ENCODE measurements at places on chromosomes 11 and 22.

DNA sequence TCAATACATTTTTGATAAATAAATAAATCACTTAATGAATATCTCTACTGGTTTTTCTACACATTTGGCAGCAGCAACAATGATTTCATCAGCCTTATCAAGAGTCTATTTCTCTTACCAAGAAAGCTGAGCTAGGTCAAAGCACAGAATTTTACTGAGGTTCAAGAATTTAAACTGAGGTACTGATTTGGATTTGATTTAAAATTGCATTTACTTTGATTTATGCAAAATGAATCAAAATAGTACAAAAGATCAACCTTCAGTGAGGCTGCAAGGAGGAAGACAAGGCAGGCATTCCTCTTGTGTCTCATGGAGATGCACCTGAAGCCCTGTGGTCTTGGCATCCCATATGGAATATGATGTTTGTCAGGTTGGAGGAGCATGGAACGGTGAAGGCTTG, 15.5 kb upstream of the EP300 start:
- no peak for DNase-seq

- no peak for DNase-seq
Measured at GRCh38 chr11:97202613-97203292, 812.9 kb downstream of the JRKL start.

DNA sequence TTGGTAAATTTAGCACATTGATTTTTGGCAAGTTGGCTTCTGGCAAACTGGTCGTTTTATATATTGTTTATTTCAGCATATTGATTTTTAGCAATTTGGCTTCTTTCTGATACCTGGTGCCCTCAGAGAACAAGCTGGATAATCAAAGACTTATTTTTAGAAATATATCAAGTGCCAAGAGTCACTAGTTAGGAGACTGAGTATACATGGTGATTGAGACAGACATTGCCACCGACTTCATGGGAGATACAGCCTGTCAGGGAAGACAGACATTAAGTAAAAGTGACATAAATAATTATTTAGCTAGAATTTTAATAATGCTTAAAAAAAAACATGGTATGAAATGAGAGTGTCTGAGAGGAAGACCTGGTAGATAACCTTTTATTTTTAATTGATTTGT, 242.3 kb upstream of the MTNR1B start:
- DNase-seq = no peak

DNA sequence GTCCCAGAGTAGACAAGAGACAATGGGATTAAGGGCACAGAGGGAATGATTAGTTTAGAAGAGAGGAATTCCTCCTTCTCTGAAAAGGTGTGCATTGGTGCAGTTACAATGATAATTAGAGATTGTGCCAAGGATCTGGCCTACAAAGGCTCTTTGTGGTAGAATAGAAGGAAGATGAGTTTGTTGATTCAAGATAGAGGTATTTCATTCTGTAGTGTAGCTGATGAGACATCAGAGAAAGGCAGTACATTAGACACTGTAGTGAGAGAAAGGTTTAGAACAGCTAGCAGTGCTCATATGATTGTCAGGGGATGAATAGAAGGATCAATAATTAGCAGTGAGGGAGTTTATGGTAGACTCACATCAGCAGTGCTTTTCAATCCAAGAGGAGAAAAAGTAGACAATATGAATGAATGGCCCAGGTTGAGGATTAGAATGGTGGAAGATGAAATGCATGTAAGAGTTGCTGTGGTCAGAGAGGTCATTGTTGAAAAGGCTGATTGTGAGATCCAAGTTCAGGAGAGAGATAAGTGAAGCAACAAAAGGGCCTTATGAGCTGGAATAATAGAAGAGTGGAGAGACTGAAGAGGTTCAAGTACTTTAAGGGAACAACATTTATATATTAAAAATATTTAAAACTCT, 28.9 kb downstream of the SIK2 start:
- DNase-seq = no peak

Data from NCI-H187 treated with DMSO at 0.1 percent for 48 hours (cell line).